Activated CD4-positive, alpha-beta memory T cell treated with anti-CD3 and anti-CD28 coated beads for 36 hours (primary cell): ENCODE measurements at places on chromosomes 2 and 18.

GRCh38 chr2:204239411-204240165 is 303.0 kb downstream of the ICOS start:
- DNase-seq: no peak

DNA sequence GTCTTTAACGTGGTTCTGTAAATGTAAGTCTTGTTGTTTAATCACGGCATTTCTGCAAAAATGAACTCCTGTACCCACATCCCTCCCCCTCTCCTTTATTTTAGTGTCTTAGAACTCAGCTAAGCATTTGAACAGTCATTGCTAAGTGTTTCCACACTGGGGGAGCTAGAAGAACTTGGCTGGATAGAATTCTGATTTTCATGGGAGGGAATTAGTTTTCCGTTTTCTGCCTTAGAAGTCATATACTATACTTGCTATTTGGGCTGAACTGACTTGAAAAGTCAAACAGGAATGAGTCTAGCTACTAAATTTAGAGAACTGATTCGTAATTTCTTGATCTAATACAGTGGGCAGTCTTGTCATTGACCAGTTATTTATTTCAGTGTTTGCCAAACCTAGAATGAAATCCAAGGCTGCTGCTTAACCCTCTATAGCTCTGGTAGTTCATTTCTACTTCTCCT is 61.1 kb downstream of the FMNL2 start:
- no peak for DNase-seq

GRCh38 chr2:51000849-51001617 is 30.9 kb downstream of the NRXN1 start:
- no peak for DNase-seq

DNA sequence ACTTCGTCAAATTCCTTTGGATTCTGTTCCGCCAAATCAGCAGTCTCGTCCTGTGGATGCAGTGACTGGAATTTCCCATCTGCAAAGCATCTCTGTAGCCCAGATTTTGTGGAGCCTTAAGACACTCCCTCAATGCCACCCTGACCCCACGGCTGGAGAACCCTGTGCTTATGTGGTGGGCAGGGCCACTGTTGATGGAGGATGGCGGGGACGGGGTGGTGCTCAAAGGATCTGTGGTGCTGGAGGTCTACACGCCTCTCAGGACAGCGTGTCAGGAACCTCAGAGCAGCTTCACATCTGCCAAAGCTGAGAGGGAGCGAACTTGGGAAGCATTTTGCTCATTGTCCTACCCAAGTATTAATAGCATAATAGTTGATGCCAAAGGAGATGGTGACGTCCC is 200.1 kb downstream of the MGAT5 start:
- no peak for DNase-seq

DNA sequence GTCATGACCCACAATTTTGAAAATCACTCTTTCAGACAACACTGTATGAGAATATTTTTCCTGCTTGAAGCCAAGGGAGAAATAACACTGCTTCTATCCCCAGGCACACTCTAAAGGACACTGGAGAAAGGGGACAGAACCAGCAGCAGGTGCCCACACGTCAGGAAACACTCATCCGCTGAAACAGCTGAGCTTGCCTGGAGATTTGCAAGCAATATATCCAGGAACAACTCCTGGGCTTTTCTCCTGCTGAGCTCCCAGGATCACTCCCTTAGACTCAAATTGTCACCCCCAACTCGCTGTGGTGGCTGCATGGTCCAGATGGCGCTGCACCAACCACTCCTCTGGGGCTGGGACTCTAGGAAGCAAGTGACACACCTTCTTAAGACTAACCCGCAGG is 186.7 kb downstream of the ARL4C start:
- no peak for DNase-seq

DNA sequence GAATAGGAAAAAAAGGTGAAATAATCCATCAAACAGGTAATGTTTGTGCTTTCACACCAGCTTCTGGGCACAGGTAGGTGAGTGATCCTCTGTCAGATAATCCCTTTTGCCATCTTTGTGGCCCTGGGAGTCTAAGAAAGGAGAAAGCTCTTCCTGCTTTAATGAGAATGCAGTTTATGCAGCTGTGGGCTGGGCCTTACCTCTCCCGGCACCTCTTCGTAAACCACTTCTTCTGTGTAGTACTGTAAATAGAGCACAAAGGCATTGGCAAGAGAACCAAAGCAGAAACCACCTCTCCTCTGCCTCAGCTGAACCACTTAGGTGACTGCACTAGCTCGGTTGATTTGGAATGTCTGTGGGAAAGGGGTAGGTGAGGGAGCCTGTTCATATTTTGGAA is 4.9 kb downstream of the NEB start:
- DNase-seq: no peak

DNA sequence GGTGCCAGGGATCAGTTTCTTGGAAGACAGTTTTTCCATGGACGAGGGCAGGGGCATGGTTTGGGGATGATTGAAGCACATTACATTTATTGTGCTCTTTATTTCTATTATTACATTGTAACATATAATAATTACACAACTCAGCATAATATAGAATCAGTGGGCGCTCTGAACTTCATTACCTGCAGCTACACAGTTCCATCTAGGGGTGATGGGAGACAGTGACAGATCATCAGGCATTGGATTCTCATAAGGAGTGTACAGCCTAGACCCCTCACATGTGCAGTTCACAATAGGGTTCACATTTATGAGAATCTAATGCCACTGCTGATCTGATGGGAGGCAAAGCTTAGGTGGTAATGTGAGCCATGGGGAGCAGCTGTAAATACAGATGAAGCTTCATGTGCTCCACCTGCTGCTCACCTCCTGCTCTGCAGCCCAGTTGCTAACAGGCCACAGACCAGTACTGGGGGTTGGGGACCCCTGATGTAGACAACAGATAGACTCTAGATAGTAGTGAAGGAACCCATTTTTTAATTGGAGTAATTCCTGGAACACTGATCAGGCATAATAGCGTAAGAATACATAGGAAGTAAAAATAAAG is 41.5 kb upstream of the MC4R start:
- no peak for DNase-seq

DNA sequence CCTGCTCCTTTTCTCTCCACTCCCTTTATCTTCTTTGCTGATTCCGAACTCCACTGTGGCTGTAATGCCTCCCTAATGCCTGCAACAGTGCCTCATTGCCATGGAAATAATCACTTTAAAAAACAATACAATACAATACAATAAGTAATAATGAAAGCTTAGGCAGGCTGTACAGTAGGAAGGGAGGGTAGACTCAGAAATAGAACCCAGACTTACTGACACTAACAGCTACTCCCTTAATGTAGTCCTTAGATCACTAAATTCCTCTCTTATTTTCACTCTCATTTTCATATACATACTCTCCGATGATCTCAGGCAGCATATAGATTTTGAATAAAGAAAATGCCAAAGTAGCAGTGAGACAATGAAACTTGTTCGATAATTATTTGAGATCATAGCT is 70.2 kb downstream of the DLGAP1 start:
- DNase-seq: no peak

GRCh38 chr2:12844511-12844910 is 127.8 kb downstream of the TRIB2 start:
- DNase-seq: no peak

GRCh38 chr2:120531863-120532600 is 186.1 kb downstream of the INHBB start:
- DNase-seq: no peak

GRCh38 chr2:228927028-228928010 is 343.8 kb downstream of the PID1 start:
- no peak for DNase-seq
